ENCODE measurements at places on chromosomes 16 and 17.

DNA sequence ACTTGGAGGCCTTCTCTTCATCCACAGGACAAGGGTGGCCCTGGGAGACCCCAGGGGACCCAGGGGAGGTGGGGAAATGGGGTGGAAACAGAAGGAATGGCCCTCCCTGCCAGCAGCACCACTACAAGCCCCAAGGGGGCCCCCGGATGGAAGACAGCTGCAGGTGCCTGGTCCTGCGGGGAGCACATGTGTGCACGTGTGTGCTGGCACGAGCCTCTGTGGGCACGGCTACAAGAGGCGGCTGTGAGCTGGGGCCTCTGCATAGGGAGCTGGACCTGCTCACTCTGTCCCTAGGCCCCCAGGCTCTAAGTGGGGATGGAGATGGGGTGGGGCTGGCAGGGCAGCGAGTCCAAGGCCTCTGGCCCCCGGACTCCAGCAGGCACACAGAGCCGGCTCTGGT is 13.2 kb upstream of the AATK start:
- DNase-seq: no peak

GRCh38 chr17:5561736-5562571 is 22.4 kb downstream of the NLRP1 start:
- DNase-seq: no peak

- DNase-seq: no peak
Observed at GRCh38 chr16:85891776-85892166, 7.2 kb upstream of the IRF8 start.

DNA sequence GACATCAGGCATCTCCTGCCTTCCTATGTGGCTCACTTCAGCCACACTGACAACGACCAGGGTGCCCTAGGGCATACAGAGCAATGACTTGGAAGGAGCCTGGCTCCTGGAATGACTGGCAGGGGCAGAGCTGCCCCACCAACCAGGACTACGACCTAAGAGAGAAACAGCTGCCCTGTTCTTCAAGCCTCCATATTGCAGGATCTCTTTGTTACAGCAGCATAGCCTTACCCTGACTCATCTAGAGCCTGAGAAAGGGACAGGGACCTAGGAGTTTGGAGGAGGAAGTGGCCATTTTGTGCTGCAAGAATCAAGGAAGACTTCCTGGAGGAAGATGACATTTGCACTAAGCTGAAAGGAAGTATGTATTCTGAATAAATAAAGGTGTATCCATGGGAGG is 49.6 kb downstream of the GSG1L start:
- no peak for DNase-seq

DNA sequence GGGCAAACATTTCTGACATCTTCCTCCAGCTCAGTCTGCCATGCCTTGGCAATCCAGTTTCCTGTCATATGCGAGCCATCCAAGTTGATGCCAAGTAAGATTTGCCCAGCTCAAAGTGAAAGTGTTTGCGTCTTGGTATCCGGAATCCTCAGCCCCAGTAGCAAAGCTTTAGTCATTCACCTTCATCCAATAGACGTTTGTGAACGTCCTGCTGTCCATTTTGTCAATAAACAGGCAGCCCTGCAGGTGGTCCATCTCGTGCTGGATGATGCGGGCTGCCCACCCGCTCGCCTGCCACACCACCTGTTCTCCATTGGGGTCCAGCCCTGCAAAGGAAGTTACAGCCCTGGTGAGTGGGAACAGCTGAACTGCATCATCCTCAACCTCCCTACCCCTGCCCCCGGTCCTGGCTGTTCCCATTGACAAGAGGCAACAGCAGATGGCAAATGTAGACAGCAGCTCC is 1.5 kb downstream of the PDF start:
- no peak for DNase-seq

DNA sequence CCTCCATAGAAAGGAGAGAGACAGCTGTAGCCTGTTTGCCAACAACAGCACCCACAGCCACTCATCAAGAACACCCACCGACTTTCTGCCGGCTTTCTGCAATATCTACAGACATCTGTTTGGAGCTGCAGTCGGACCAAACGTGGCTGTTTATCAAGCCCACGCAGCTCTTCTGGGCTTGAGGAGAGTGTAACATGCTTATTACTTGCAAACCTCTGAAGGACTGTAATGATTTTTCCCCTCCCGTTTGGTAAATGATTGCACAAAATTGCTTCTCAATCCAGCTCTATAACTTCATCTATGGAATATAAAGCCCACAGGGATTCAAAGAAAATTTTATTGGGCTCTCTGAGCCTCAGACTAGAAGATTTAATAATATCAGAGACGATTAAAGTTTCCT is 100.5 kb downstream of the VAT1L start:
- DNase-seq: no peak

GRCh38 chr17:44204441-44204882 is 4.8 kb upstream of the ATXN7L3 start:
- DNase-seq: no peak

DNA sequence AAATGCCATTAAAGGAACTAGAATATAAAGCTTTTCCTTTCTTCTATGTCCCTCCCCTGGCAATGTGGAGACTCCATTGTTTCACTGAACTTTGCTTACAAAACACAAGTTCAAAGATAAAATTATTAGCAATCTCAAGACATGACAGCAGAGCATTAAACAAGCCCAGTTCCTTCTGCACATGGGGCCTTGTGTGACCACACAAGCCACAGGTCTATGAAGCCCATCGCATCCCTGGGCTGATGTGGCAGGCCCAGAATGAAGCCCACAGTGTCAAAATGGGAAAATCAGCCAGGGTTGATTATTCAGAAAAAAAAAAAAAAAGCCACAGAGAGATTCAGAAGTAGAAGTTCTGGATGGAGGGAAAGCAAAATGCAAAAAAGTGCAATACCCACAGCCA is 12.9 kb upstream of the SLC39A11 start:
- DNase-seq: no peak

GRCh38 chr17:10681866-10682446 is 15.4 kb downstream of the SCO1 start:
- DNase-seq: no peak

GRCh38 chr16:57592591-57593003 is 35.8 kb upstream of the ADGRG1 start:
- peak; percentile 75 for DNase-seq

- no peak for DNase-seq
Observed at GRCh38 chr16:86151239-86151851, 252.4 kb downstream of the IRF8 start.

DNA sequence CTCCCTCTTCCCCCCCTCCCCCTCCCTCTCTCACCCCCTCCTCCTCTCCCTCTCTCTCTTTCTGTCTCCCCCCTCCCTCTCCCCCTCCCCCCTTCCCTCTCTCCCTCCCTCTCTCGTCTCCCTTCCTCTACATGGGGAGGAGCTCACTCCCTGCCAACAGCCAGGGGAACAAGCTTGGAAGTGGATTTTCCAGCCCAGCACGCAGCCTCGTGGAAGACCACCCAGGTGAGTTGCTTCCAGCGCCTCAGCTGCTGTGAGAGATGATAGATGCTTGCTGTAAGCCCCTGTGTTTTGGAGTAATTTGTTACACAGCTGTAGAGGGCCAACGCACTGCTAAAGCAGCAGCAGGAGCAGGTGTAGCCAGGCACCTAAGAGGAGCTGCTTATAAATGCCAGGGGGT is 20.8 kb downstream of the ACTG1 start:
- no peak for DNase-seq

- no peak for DNase-seq
Observed at GRCh38 chr16:824601-825000, 24.1 kb upstream of the GNG13 start.

DNA sequence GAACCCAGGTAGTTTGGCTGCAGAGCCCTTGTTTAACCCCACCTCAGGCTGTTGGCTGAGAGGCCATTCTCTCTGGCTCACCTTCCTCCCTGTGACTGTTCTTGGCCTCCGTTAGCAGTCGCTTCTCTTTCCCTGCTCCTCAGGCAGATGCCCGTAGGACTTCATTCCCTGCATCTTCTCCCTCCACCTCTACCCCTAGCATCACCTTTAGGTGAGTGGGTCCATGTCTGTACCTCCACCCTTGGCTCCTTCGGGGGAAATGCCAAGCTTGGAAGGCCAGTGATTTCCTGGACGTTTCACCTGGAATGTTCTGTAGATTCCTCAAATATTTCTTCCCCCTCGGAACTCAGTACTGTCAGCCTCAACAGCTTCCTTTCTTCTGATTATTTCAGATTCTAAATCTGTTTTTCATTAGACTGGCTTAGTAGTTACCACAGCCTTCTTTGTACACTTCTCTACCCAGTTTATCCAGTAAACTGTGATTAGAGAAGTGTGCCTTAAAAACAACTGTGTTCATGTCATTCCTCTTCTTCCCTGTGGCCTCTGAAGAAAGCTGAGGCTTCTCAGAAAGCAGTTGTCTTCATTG is 227.9 kb downstream of the MSI2 start:
- DNase-seq: no peak

DNA sequence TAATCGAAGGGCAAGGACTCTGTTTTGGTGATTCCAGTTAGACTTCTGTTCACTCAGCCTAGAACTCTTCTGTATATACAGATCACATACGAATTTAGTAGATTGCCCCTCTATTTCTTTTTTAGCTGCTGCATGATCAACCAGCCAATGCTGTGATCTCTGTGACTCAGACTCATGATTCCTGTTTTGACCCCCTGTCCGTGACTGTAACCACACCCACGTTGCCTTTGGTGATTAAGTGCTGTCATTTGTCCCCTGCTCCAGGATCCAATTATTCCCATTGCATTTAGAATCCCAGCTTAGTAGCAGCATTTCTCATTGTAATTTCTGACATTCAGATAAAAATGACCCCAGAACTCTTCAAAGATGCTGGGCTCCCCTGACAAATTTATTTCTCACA is 545.7 kb downstream of the NPIPA7 start:
- DNase-seq: no peak

DNA sequence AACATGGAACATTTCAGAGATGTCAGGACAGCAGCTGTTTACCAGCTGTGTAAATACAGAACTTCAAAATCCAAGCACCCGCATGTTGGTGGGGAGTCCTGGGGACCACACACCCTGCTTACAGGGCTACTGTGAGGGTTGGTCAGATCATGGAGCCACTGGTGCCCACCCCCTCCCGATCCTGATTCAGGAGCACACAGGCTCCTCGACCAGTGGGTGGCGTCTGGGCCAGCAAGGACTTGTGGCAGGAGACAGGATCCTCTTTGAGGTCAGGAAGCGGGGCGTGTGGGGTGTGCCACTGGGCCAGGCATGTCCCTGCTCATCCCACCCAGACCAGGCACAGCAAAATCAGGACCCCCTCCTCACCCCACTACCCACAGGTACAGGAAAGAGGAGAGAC is 83.6 kb downstream of the SDK2 start:
- DNase-seq: no peak

GRCh38 chr16:888901-889570 is 81.7 kb downstream of the LMF1 start:
- DNase-seq: no peak

GRCh38 chr16:70793851-70794502 is 7.0 kb downstream of the VAC14 start:
- no peak for DNase-seq

DNA sequence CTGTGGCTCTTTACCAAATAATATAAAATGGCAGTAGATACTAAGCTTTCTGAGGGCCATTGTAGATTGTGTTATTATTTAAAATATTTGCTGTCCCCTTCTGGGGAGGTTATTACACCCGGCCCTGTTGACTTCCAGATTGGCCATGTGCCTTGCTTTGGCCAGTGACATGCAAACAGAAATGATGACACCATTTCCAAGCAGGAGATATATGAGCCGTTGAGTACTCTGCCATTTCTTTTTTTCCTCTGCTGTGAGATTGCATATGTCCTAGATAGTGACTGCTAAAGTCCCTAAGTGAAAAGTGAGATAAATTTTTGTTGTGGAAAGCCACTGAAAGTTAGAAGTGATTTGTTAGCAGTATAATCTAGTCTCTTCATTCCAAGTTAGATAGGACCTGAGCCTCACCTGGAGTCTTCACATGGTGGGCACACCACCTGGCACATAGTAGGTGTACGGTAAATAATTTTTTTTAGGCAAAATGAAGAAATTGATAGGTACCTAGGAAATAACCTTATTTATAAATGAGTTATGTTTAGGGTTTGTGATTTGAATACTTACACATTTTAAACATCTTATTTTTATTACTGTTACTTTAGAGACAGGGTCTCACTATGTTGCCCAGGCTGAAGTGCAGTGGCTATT is 204.0 kb upstream of the CACNG5 start:
- DNase-seq: no peak

- DNase-seq: peak; percentile 71
Observed at GRCh38 chr16:27366687-27367460, 35.1 kb upstream of the IL21R start.

DNA sequence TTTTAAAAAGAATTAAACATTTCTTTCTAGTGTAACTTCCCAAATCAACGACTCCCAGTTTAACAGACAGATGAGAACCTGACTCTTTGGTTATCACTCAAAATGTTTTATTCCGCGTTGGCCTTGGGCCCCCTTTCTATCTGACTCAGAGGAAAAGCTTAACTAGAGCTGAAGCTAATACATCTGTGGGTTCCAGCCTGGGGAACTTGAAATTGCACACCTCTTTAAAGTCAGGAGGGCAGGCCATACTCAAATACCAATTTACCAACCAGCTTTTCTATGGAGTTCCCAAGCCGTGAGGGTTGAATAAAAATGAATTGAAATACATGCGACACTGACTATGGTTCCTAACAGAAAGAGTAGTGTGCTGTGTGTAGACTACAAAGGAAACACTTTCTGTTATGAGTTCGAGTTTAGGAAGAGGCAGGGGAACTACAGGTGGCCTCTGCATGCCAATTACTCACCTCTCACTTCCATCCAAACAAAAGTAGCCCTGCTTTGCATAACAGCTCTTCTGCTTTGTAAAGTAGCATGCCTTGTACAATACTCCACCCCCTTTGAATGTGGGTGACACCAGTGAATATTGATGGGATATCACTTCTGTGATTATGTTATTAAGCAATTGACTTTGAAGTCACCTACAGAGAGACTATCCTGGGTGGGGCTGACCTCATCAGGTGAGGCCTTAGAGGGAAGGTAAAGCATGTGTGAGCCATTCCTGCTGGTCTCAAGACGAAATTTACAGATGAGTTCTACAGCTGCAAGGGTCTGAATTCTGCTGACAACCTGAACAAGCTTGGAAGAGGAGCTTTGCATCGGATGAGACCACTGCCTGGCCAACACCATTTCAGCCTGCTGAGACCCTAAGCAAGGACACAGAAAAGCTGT is 92.1 kb downstream of the WDR59 start:
- DNase-seq: no peak

- no peak for DNase-seq
Observed at GRCh38 chr17:79053251-79053925, 21.2 kb upstream of the ENGASE start.

DNA sequence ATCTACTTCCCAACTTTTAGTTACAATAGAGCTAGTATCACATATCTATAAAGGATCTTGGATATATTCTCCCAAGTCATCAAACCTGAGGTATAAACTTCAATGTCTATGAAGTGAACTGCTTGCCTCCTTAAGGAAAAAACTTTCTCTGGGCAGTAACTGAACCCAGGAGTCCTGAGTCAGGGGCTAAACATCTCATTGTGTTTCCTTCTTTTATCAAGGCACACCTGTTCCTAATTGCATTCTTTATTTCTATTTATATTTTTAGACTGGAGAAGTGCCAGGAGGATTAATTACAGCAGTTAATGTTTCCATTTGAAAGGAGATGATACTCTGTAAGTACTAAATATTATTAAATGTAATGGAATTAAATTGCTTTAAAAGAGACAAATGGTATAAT is 98.6 kb downstream of the CDH8 start:
- DNase-seq: no peak

Measured in activated naive CD8-positive, alpha-beta T cell treated with anti-CD3 and anti-CD28 coated beads, Interleukin-2, amount 50 U/mL, for 24 hours (primary cell).